Amniotic epithelial cell (primary cell): ENCODE measurements at places on chromosomes 5 and 9.

DNA sequence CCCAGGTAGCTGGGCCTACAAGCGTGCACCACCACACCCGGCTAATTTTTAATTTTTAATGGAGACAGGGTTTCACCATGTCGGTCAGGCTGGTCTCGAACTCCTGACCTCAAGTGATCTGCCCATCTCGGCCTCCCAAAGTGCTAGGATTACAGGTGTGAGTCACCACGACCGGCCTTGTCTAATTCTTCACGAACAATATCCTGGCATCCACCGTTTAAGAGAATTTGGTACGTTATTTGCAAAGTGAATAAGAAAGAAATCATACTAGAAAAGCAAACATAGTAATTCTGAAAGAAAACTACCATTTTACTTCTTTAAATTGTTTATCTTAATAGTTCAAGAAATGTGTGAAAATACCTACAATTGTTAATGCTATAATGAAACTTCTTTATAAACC, 42.9 kb upstream of the TRIO start:
- DNase-seq: no peak

GRCh38 chr5:157956271-157956885, 97.4 kb upstream of the CLINT1 start:
- DNase-seq: peak; percentile 59

DNA sequence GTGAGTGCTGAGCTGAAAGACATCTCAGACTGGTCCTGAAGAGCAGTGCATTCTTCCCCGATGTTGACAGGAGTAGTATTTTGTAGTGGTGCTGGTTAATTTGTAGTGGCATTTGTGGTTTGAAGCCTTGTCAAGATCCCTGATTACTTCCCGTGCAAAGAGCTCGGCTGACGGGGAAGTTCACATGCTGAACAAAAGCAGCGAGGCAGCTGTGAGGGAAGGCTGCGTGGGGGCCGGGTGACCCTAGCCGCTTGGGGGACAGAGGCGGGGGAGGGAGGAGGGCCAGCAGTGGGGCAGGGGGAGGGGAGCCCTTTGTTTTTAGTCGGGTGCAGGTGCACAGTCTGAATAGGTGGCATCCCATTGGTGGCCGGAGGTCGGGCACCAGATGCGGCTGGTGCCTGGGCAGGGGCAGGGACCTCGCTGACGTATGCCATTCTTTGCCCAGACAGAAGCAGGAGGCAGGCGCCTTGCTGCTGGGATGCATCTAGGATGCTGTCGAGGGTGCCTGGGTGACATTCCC, 64.7 kb downstream of the CRB2 start:
- no peak for DNase-seq

GRCh38 chr9:124429530-124429867, 14.3 kb upstream of the PSMB7 start:
- DNase-seq: no peak

DNA sequence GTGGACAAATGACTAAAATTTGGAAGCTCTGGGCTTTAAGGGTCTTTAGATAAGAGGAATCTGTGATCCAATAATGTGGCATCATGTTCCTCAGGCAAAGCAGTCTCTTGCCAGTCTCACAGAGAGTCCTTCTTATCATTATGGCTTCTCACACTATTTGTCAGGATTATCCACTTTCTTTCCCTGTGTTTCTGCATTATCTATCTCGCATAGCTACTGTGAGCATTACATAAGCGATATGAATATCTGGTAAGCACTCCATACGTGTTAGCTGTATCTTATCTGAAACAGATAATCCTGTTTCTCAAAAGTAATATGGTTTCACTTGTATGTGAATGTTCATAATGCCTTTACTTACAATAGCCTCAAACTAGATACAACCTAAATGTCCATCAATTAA, 9.6 kb downstream of the MCC start:
- DNase-seq: peak; percentile 24

- DNase-seq: no peak
Measured at GRCh38 chr5:160903551-160903950, 51.5 kb upstream of the ATP10B start.

- DNase-seq: no peak
Measured at GRCh38 chr5:54537725-54538124, 20.2 kb downstream of the SNX18 start.

DNA sequence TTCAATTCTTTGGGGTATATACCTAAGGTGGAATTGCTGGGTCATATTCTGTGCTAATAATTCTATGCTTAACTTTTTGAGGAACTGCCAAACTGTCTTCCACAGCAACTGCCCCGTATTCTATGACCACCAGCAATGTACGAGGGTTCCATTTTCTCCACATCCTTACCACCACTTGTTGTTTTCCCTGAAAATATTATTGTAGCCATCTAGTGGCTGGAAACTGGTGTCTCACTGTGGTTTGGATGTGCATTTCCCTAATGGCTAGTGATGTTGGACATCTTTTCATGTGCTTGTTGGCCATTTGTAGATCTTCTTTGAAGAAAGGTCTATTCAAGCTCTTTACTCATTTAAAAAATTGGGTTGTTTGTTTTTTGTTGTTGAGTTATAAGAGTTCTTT, 30.7 kb downstream of the MSX2 start:
- no peak for DNase-seq

DNA sequence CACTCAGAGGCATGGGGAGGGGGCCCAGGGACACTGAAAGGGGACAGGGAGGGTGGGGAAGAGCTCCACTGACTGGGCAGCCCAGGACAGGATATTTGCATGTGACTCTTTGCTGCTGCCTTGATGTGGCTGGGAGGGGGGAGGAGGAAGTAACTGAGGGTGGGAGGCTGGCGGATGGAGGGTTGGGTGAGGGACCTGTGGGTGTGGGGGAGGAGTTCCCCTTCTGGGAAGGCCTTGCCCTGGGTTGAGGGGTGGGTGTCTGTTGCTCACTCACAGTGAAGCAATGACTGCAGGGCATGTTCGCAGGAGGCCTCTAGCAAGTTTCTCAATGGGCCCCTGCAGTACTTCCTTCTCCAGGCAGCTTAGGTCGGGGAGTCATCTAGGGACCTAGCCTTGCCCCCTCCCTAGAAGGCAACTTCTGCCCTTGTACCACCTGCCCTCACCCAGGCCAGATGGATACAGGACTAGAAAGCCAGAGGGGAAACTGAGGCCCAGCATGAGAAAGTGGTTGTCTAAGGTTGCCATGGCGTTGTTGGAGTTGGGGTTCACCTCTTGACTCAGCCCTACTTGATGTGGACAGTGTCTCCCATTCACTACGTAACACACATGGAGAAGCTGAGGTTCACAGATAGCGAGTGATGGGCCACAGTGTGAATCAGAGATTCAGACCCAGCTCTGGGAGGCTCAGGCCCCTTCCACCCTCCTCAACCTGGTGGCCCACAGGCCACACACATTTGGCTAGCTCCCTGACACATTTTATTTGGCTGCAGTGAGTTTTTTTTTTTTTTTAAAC, 3.0 kb downstream of the GRK6 start:
- DNase-seq: peak; percentile 25

GRCh38 chr5:122421374-122422079, 109.5 kb downstream of the SNCAIP start:
- no peak for DNase-seq

- no peak for DNase-seq
Measured at GRCh38 chr9:27538647-27539046, 9.0 kb upstream of the MOB3B start.

- DNase-seq: peak; percentile 80
Measured at GRCh38 chr5:73280821-73281746, 108.1 kb downstream of the TMEM174 start.

- DNase-seq: no peak
Measured at GRCh38 chr5:6767481-6768063, 54.3 kb downstream of the TENT4A start.

- DNase-seq: peak; percentile 7
Measured at GRCh38 chr5:137791799-137792198, 37.6 kb upstream of the HNRNPA0 start.

DNA sequence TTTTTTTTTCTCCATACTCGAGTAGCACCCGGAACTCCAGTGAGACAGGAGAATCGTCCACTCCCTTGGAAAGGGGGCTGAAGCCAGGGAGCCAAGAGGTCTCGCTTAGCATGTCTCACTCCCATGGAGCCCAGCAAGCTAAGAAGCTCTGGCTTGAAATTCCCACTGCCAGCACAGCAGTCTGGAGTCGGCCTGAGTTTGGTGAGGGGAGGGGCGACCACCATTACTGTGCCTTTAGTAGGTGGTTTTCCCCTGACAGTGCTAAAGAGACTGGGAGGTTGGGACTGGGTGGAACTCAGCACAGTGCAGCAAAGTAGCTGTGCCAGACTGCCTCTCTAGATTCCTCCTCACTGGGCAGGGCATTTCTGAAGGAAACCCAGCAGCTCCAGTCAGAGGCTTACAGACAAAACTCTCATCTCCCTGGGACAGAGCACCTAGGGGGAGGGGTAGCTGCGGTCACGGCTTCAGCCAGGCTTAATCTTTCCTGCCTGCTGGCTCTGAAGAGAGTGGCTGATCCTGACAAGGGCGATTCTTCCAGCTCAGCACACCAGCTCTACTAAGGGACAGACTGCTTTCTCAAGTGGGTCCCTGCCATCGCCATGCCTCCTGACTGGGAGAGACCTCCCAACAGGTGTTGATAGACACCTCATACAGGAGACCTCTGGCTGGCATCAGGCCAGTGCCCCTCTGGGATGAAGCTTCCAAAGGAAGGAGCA, 414.5 kb upstream of the ZNF608 start:
- peak; percentile 67 for DNase-seq

- peak; percentile 58 for DNase-seq
Measured at GRCh38 chr9:113602126-113603047, 138.9 kb downstream of the RGS3 start.

DNA sequence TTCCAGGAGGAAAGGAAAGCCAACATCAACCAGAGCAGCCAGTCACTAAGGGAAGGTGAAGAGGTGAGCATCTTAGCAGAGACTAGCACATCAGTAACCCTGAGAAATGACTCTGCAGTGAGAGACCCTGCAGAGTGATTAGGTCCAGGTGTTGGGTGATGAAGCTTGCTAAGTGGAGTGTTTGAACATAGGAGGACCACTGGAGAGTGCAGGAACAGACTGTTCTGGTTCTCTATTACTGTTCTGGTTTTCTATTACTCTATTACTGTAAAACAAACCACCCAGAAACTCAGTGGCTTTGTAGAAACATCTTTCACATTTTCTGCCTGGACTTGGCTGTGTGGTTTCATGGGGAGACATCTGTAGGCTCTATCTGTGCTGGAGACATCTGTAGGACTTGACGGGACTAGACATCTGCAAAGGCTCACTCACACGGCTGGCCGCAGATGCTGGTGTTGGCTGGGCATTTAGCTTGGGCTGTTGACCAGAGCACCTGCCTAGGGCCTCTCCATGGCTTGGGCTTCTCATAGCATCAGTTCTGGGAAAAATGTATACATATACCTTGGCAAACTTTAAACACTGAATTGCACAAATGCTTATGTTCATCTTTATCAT, 33.4 kb upstream of the SPATA31E1 start:
- DNase-seq: no peak

- no peak for DNase-seq
Measured at GRCh38 chr9:70413464-70413798, 1.0 kb downstream of the KLF9 start.

GRCh38 chr9:130124085-130124860, 47.9 kb upstream of the NCS1 start:
- no peak for DNase-seq

DNA sequence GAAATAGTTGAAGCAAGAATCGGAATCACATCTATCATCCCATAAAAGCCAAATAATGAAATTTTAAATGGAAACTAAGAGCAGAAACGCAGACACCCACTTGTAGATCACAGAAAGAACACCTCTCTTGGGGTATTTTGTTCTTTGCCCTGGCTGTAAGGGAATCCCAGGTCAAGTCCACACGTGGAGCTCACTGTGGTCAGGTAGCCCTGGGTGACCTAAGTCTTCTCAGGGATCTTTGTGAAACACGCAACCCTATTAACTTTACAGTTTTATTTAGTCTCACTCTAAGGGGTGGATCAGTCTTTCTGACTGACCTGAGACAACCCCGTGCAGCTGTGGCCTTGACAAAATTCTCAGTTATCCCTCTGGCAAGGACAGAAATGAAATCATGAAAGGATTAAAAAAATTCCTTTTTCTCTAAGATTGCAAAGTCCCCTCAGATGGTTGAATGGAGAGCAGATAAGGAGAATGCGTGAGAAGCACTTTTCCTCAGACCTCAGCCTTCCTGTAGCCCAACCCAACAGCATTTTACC, 111.6 kb downstream of the NREP start:
- peak; percentile 13 for DNase-seq

DNA sequence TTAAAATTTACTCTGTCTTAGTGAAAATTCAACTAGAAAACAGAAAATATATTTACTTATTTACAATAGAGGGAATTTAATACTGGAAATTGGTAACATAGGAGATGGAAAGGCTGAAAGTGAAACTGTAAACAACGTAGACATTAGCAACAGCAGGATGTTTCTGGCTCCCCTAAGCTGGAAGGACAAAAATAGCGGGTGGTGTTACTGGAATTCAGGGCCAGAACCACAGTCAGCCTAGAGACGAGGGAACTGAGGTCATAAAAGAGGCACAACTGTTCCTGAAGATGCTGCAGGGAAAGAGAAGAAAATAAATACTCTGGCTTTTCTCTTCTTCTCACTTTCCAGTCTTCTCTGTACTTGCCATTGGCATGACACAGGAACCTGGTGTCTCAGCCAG, 80.4 kb upstream of the NIPBL start:
- DNase-seq: no peak

DNA sequence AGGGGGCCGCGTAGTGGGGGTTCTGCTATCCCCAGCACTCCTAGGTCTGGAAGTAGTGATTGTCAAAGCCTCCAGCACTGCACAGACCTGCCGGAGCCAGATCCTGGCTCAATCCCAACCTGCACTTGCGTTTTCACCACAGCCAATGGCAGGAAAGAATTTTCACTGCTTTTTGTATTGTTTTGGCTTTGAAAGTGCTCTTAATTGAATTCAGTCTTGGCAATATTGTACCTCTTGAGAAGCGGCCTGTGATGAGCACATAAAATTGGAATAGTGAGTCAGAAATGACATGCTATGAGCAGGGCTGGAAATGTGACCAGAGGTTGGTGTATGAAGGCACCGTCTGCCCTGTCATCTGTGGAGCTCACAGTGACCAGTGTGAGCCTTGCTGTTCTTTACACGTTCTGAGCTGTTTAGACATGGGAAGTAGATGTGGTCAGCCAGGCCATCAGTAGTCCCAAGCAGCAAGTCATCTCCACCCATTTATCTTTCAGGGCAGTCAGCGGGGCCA, 41.5 kb downstream of the SECISBP2 start:
- no peak for DNase-seq

DNA sequence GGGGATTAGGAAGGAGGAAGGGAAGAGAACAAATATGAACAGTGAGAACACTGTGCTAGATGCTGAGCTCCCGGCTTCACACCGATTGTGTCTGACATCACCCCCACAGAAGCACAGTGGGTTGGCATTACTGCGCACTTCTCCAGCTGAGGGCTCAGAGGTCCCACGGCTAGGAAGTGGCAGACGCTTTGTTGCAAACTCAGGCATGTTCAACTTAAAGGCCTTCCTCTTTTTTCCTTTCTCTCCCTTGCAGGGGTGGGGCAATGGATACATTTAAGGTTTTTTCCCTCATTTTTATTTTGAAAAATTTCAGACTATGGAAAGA, 15.5 kb upstream of the SHB start:
- no peak for DNase-seq

DNA sequence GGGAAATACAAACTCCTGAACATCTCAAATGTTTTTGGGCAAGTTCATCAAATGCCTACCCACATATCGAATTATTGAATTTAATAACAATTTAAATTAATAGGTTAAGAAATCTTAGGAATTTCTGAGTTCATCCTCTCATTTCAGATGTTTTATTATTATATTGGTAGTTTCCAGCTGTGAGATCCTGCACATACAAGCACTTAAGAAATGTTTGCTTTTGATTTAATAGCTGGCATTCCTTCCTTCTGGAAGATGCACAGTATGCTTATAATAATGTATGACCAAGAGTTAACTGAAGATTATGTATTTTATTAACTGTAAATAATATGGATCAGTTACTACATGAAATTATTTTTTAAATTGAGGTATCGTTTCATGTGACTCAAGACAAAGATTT, 13.9 kb downstream of the TNPO1 start:
- DNase-seq: no peak
